ENCODE measurements at places on chromosomes 7 and 10.

GRCh38 chr7:30027740-30028215 is 434 bp upstream of the PLEKHA8 start:
- DNase-seq, result no peak

DNA sequence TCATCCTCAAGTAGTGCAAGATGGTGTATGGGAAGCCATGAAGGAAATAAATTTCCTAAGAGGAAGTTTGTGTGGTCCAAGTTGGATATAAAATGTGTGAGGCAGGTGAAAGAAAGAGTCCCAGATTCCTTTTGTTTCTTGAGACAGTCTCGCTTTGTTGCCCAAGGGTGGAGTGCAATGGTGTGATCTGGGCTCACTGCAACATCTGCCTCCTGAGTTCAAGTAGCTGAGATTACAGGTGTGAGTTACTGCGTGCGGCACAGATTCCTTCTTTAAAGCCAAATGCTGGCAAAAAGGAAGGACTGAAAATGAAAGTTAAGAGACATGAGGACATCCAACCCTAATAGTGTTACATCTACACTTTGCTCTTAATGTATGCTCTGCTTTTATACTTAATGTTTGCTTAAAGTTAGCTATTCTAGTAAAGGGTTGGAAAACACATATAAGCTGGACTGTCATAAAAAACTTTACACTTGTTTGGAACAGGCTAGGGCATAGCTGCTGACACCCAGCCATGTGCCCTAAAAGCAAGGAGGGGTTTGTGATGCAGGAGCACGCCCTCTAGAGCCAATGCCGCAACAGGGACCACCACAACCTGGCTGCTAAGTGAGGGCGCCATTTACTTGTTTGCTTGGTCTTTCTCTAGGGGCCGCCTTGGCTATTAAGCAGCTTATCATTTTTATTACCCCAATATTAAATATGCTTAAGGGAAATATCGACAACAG is 34.5 kb downstream of the CLEC2L start:
- DNase-seq, result no peak

GRCh38 chr7:117766913-117767312 is 106.3 kb downstream of the CTTNBP2 start:
- no peak for DNase-seq

- DNase-seq, result no peak
These were observed 351 bp downstream of the CAMK1D start for GRCh38 chr10:12349629-12350166.

- no peak for DNase-seq
These were observed 547.7 kb downstream of the TNS3 start for GRCh38 chr7:47034180-47034579.

GRCh38 chr7:109476409-109476808 is 906.7 kb downstream of the DNAJB9 start:
- no peak for DNase-seq
